ENCODE measurements at places on chromosomes 3 and 15.

GRCh38 chr15:81819924-81820635 is 225.7 kb downstream of the MEX3B start:
- DNase-seq, result no peak

DNA sequence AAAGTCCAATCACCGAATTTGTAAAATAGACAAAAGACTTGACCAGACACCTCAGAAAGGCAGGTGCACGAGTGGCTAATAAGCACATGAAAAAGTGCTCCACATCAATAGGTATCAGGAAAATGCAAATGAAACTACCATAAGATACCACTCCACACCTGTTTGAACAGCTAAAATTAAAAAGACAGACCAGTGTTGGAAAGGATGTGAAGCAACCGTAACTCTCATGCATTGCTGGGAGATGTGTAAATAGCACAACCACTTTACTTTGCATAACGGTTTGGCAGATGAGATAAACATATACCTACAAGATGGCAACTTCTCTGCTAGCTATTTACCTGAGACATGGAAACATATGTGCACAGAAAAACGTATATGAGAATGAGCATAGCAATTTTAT is 56.9 kb downstream of the CADPS start:
- no peak for DNase-seq

DNA sequence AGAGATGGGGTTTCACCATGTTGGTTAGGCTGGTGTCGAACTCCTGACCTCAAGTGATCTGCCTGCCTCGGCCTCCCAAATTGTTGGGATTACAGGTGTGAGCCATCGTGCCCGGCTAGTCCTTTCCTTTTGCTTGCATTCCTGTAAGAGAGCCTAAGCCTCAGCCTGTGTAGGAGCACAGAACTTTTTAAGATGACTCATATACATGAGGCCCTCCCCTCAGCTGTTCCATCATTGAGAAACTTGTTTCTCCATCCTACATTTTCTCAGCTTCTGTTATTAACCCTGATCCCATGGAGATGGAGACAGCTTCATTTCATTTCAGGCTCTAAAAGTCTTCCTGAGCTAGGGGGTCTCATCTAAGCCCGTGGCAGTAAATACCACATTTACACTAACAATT is 123.3 kb downstream of the PLOD2 start:
- DNase-seq, result no peak

DNA sequence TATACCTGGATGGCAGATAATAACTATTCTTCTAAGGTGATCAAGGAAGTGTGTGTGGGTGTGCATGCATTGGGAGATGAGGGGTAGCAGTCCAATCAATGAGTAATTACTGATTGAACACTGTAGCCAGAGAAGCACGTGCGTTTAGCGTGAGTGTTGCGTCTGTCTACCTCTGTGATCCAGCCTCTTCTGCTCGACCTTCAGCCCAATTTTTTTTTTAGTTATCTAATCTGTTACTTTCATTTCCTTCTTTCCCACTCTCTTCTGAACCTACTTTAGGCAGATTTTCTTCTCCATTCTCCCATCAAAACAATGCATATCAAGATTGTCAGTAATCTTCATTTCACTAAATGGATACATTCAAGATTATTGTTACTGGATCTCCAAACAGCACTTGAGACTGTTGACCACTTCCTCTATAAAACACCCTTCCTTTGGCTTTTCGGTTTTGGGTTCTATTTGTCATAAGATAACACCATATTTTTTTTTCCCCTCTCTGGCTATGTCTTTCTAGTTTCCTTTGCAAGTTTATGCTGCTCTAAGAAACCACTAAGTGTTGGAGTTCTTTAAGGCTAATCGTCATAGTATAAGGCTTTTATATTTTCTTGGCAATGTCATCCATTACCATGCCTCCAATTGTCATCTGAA is 41.0 kb downstream of the MCTP2 start:
- DNase-seq, result no peak

GRCh38 chr3:21894459-21895340 is 143.7 kb upstream of the ZNF385D start:
- DNase-seq, result no peak

- no peak for DNase-seq
Observed at GRCh38 chr3:178147001-178147400, 389.2 kb upstream of the KCNMB2 start.

- no peak for DNase-seq
Observed at GRCh38 chr3:52085681-52086282, 29.4 kb upstream of the DUSP7 start.

GRCh38 chr15:75733761-75734651 is 21.4 kb upstream of the CSPG4 start:
- no peak for DNase-seq

DNA sequence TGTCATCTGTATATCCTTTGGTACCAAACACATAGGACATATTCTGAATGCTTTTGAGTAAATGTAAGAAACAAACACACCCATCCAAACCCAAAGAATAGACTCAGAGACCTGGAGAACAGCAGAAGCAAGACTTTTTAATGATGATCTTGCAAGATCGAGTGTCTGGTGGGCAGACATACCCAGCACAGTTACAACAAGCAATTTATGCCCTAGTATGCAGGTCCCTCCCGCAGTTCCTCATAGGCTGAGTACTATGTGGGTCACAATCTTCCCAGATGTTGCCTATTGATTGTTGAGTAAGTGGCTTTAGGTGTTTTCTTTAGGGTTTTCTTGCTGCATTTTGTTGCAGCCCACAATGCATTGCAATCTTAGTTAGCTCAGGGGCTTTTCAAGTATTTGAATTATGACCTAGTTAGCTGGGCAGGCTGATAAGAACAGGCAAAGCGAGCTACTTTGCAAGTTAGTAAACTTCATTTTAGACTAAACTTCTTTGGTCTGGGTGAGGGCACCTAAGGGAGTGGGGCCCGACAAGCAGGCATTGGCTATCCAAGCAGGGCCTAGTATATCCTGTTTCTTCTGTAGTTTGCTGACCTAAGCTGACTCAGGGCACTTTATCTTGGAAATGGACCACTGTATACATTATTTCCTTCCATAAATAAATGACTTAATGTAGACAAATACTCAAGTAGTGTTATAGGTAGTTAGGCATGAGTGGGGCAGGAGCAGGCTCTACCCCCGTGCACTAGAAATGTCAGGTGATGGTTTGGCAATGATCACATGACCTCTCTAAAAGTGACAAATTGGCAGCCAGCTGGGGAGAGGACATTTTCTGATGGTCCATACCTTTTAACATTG is 87.3 kb upstream of the LIPC start:
- DNase-seq, result no peak

- DNase-seq, result no peak
Observed at GRCh38 chr15:64137226-64137833, 14.2 kb upstream of the SNX22 start.

GRCh38 chr15:95162531-95162930 is 931.2 kb downstream of the MCTP2 start:
- no peak for DNase-seq

GRCh38 chr3:129224984-129225393 is 24.4 kb upstream of the COPG1 start:
- no peak for DNase-seq

DNA sequence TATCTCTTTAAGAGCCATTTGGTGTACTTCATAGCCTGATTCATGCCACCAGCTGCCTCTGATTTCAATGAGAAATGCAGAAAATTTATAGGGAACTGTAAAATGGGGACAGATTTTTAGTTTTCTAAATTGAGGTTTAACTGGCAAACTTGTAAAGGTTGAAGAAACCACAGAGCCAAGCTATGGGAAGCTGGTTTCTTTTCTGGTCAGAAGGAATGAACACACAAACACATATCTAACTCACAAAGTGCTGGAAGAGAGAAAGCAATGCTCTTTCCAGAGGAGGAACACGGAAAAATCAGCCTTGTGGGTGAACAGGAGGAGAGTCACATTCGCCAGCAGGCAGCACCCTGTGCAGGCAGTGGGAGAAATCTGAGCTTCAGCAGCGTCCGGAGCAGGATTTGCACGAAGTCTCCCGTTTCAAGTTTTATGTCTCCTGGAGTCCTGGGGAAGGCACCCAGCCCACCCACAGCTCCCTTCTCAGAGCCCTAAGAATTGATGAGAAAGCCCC is 481 bp downstream of the MASP1 start:
- DNase-seq, result no peak

DNA sequence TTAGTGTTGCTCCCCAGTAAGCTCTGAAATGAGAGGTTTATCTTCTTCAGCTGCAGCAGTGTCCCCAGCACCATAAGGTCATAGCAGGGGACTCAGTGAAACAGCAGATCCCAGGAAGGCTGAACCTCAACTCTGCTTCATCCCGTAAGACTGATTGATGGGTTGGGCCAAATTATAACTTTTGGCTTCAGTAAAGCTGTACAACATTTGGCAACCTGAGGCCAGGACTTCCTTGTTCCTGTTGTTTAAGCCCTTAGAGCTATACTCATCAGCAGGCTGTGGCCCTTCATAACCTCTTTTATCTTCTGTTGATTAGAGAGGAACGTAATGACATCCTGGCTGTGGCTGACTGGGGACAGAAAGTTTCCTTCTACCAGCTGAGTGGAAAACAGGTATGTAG is 29.0 kb downstream of the IFT122 start:
- no peak for DNase-seq

DNA sequence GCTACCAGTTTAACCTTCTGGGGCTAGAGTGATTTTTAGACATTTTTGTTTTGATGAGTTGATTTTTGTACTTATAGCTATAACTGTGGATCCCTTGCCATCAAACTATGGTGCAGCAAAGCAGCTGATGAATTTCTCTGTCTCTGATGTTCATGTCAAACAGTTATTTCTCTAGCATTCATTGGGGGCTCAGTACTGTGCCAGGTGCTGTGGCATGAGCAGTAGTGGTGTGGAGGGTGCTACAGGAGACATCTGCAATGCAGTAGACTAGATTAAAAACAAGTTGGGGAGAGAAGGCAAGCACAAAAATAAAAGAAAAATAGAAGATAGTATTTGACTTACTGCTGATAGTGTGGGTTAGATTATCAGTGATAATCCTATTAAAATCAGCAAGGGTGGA is 95.3 kb downstream of the AKAP13 start:
- DNase-seq, result no peak

GRCh38 chr15:39593656-39594445 is 13.0 kb downstream of the THBS1 start:
- no peak for DNase-seq

DNA sequence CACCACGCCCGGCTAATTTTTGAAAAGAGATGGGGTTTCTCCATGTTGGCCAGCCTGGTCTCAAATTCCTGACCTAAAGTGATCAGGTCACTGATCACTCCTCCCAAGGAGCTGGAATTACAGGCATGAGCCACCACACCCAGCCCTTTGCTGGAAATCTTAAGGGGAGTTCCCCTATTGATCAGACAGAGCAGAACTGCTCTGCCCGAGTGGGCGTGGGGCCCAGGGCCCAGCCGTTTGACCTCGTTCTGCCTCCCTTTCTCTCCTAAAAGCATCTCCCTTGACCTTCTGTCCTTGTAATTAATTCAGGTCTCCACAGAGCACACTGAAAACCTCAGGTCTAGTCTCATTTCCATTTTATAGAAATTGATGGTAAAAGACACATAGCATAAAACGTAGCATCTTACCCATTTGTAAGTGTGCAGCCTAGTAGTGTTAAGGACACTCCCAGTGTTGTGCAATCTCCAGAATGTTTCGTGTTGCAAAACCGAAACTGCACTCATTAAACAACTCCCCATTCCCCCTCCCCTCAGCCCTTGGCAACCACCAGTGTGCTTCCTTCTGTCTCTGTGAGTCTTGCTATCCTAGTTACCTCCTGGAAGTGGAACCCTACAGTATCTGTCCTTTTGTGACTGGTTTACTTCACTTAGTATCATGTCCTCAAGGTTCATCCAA is 89.3 kb downstream of the SLCO3A1 start:
- DNase-seq, result peak; percentile 11

DNA sequence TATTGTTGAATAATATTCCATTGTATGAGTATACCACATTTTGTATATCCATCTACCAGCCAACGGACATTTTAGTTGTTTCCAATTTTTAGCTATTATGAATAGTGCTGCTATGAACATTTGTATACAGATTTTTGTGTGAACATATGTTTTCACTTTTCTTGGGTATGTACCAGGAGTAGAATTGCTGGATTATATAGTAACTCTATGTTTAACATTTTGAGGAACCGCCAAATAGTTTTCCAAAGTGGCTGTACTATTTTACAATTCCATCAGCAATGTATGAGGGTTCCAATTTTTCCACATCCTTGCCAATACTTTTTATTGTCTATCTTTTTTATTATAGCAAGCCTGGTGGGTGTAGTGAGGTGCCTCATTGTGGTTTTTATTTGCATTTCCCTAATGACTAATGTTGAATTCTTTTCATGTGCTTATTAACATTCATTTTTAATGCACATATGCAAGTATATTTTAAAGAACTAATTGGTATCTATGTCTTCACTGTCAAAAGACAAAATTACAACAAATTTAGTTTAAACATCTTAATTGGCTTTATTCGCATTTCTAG is 77.5 kb upstream of the PIAS1 start:
- no peak for DNase-seq

DNA sequence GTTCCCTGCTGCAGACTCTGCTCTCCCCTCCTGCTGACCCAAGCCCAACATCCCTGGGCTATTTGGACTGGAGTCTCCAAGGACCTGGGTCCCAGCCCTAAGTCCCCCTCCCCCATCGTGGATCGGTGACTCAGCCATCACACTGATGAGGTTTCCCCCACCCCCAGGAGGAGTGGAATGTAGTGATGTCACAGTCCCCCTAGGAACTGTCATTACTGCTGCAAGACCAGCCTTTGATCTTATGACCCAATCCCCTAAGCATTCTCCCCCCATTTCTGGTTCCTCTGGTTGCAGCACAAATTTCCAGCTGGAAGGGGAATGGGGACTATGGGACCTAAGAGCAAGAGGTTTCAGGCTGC is 63.4 kb upstream of the CSPG4 start:
- no peak for DNase-seq

DNA sequence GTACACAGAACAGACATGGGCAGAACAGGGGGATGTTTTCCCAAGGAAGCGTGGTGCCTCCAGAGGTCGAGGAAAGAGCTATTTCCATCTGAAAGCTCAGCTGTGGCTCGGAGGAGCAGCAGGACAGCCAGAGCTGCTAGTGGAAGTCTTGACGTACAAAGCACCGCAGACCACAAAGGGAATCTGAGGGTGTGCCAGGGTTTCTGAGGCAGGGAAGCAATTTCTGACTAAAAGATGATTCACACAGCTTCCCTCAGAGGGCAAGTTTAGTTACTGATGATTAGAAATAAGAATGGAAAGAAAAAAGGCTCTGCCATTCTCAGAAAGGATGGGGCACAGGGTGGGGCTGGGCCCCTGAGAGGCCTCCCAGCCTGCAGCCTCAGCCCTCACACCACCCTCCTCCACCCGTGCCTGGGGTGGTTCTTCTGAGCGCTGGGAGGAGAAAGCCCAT is 45.8 kb upstream of the SEC13 start:
- DNase-seq, result peak; percentile 31

DNA sequence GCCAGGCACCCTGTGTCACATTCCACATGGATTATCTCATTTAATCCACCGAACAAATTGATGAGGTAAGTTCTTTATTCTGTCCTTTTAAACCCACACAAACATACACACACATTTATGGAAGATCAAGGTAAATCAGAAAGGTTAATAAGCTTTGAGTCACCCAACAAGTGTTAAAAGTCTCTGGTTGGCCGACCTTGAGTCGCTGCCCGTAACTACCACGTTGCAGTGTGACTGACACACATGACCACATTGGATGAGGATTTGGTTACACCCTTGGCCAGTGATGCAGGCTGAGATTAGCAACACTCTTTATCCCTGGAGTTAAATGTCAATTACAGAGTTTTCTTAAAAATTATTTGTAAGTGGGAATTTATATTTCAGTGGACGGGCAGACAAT is 19.2 kb downstream of the FOXP1 start:
- DNase-seq, result no peak

- DNase-seq, result no peak
Observed at GRCh38 chr3:104939196-104939595, 427.5 kb upstream of the ALCAM start.

Measured in stimulated activated CD4-positive, alpha-beta T cell treated with anti-CD3 and anti-CD28 coated beads, Interleukin-12 subunit alpha, Interleukin-12 subunit beta, amount 100 ng/mL, for 4 hours (primary cell).